Common myeloid progenitor, CD34-positive (primary cell): ENCODE measurements at places on chromosomes 13 and 19.

GRCh38 chr13:50162567-50162966 lies 147.3 kb downstream of the KCNRG start:
- H3K36me3 ChIP-seq: no peaks in the 10 kb centered on the region
- no peaks in the 10 kb centered on the region for H3K27me3 ChIP-seq
- H3K27ac ChIP-seq: no peak overlapping the region
- DNase-seq: no peak

- DNase-seq: no peak
- H3K27ac ChIP-seq: no peak overlapping the region
- H3K4me1 ChIP-seq: peaks cover 11% of the 10 kb centered on the region
- H3K27me3 ChIP-seq: peaks cover 28% of the 10 kb centered on the region
- no peak overlapping the region for H3K4me3 ChIP-seq
Measured at GRCh38 chr13:99661791-99662190, 160.5 kb downstream of the TM9SF2 start.

DNA sequence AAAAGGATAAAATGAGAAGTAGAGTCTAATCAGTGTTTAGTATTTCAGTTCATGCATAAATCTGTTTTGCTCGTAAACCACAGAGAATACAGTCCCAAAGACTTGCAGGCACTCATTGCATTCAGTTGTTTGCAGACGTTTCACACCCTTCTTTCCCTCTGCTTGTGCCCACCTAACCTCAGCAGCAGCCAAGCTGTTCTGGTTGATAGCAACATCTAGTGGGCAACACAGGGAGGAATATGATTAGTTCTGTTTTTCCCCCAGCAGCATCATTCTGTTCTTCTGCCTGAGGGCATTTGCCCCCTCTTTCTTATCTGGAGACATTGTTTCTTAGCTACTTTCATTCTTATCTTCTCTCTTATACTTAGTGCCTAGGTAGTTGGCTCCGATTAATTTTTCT lies 135.6 kb downstream of the PAN3 start:
- H3K27ac ChIP-seq: no peak overlapping the region
- no peak overlapping the region for H3K4me3 ChIP-seq
- H3K36me3 ChIP-seq: peaks cover 26% of the 10 kb centered on the region
- peaks cover 40% of the 10 kb centered on the region for H3K4me1 ChIP-seq
- no peaks in the 10 kb centered on the region for H3K27me3 ChIP-seq

- DNase-seq: no peak
- H3K4me3 ChIP-seq: no peak overlapping the region
- H3K27ac ChIP-seq: no peak overlapping the region
- H3K27me3 ChIP-seq: no peaks in the 10 kb centered on the region
Measured at GRCh38 chr13:36357692-36358091, 11.5 kb upstream of the SPART start.

- no peaks in the 10 kb centered on the region for H3K27me3 ChIP-seq
- peaks cover 5% of the 10 kb centered on the region for H3K36me3 ChIP-seq
- no peak for DNase-seq
- no peak overlapping the region for H3K27ac ChIP-seq
- no peak overlapping the region for H3K4me3 ChIP-seq
Measured at GRCh38 chr19:33462112-33462791, 59.3 kb downstream of the PEPD start.

- H3K36me3 ChIP-seq: no peaks in the 10 kb centered on the region
- no peak overlapping the region for H3K4me3 ChIP-seq
- peak; percentile 91 for DNase-seq
- H3K27ac ChIP-seq: no peak overlapping the region
- H3K4me1 ChIP-seq: peaks cover 7% of the 10 kb centered on the region
- no peaks in the 10 kb centered on the region for H3K27me3 ChIP-seq
Measured at GRCh38 chr19:35204799-35205732, 23.5 kb downstream of the FAM187B start.

- H3K4me3 ChIP-seq: no peak overlapping the region
- no peaks in the 10 kb centered on the region for H3K4me1 ChIP-seq
Measured at GRCh38 chr13:25179832-25180774, 8.0 kb upstream of the AMER2 start.

- H3K27ac ChIP-seq: no peak overlapping the region
- DNase-seq: no peak
- peaks cover 16% of the 10 kb centered on the region for H3K36me3 ChIP-seq
- peaks cover 3% of the 10 kb centered on the region for H3K4me1 ChIP-seq
- no peak overlapping the region for H3K4me3 ChIP-seq
Measured at GRCh38 chr13:45205124-45205523, 4.3 kb upstream of the KCTD4 start.

GRCh38 chr13:39767791-39768517 lies 112.5 kb downstream of the COG6 start:
- no peak overlapping the region for H3K27ac ChIP-seq
- no peak overlapping the region for H3K4me3 ChIP-seq
- H3K36me3 ChIP-seq: no peaks in the 10 kb centered on the region

- H3K27me3 ChIP-seq: no peaks in the 10 kb centered on the region
- no peak overlapping the region for H3K27ac ChIP-seq
- no peak overlapping the region for H3K4me3 ChIP-seq
- H3K4me1 ChIP-seq: no peaks in the 10 kb centered on the region
Measured at GRCh38 chr13:44895264-44895952, 93.9 kb downstream of the NUFIP1 start.

DNA sequence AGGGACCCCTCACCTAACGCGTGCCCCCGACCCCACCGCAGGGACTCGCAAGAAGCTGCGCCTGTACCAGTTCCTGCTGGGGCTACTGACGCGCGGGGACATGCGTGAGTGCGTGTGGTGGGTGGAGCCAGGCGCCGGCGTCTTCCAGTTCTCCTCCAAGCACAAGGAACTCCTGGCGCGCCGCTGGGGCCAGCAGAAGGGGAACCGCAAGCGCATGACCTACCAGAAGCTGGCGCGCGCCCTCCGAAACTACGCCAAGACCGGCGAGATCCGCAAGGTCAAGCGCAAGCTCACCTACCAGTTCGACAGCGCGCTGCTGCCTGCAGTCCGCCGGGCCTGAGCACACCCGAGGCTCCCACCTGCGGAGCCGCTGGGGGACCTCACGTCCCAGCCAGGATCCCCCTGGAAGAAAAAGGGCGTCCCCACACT lies 4.7 kb upstream of the MYBPC2 start:
- peak overlapping the region; percentile 32 for H3K4me3 ChIP-seq
- H3K27ac ChIP-seq: no peak overlapping the region
- peak; percentile 89 for DNase-seq
- no peaks in the 10 kb centered on the region for H3K27me3 ChIP-seq
- H3K4me1 ChIP-seq: peaks cover 35% of the 10 kb centered on the region
- no peaks in the 10 kb centered on the region for H3K36me3 ChIP-seq

GRCh38 chr19:7977723-7978040 lies 27.8 kb downstream of the ELAVL1 start:
- peaks cover 85% of the 10 kb centered on the region for H3K36me3 ChIP-seq
- no peak for DNase-seq
- no peaks in the 10 kb centered on the region for H3K27me3 ChIP-seq
- H3K4me3 ChIP-seq: no peak overlapping the region

- DNase-seq: no peak
- H3K36me3 ChIP-seq: no peaks in the 10 kb centered on the region
- H3K27me3 ChIP-seq: no peaks in the 10 kb centered on the region
- H3K4me1 ChIP-seq: peaks cover 24% of the 10 kb centered on the region
- H3K4me3 ChIP-seq: no peak overlapping the region
Measured at GRCh38 chr13:77310161-77310560, 16.7 kb downstream of the MYCBP2 start.

GRCh38 chr13:113086031-113086750 lies 19.4 kb upstream of the F7 start:
- H3K27ac ChIP-seq: no peak overlapping the region
- H3K4me1 ChIP-seq: no peaks in the 10 kb centered on the region
- no peak overlapping the region for H3K4me3 ChIP-seq
- no peaks in the 10 kb centered on the region for H3K27me3 ChIP-seq
- no peak for DNase-seq

DNA sequence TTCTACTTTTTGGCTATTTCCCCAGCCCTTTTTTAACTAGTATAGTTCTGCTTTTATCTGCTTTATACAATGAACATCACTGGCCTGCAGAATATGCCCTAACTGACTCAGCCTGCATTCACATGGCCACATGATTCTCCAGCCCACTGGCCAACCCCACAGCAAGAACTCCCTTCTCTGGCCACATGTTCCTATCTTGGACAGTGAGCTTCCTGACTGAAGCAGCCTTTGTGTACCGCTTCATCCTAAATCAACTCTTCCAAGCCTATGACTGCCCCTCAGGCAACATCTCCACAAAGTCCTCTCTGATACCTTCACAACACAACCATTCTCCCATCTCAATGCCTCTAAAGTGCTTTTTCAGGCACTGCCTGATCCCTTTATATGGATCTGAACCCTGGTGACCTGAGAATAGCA lies 214.1 kb downstream of the COL4A1 start:
- no peaks in the 10 kb centered on the region for H3K36me3 ChIP-seq
- no peaks in the 10 kb centered on the region for H3K4me1 ChIP-seq
- no peak overlapping the region for H3K4me3 ChIP-seq
- no peak for DNase-seq

- no peak for DNase-seq
- no peaks in the 10 kb centered on the region for H3K4me1 ChIP-seq
- H3K36me3 ChIP-seq: no peaks in the 10 kb centered on the region
- H3K4me3 ChIP-seq: no peak overlapping the region
- H3K27me3 ChIP-seq: peaks cover 7% of the 10 kb centered on the region
Measured at GRCh38 chr13:29422015-29422414, 173.5 kb downstream of the SLC7A1 start.

- H3K27ac ChIP-seq: peak overlapping the region; percentile 100
- peak overlapping the region; percentile 95 for H3K4me3 ChIP-seq
- H3K4me1 ChIP-seq: no peaks in the 10 kb centered on the region
- H3K36me3 ChIP-seq: peaks cover 12% of the 10 kb centered on the region
Measured at GRCh38 chr19:46603195-46603637, 2.1 kb downstream of the CALM3 start.

- H3K4me3 ChIP-seq: no peak overlapping the region
- no peaks in the 10 kb centered on the region for H3K4me1 ChIP-seq
- H3K27me3 ChIP-seq: no peaks in the 10 kb centered on the region
- no peaks in the 10 kb centered on the region for H3K36me3 ChIP-seq
- no peak for DNase-seq
Measured at GRCh38 chr13:52043675-52044074, 19.2 kb downstream of the UTP14C start.

DNA sequence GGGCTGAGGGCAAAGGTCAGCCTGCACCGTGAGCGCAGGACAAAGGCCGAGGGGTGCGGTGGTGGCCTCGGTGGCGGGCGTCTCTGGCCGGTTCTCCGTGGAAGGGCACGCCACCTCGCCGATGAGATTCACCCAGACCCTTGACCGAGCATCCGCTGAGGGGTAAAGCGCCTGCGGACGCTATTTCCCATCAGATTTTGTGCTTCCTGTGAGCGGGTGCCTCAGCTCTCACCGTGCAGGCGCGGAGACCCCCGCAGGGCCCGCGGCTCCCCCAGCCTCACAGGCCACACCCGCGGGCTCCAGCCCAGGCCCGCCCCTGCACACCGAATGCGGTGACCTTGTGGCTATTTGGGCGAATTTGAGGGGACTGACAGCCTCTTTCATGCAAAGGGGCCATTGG lies 348.0 kb downstream of the TEX29 start:
- H3K36me3 ChIP-seq: no peaks in the 10 kb centered on the region
- no peak overlapping the region for H3K27ac ChIP-seq
- no peaks in the 10 kb centered on the region for H3K27me3 ChIP-seq
- H3K4me3 ChIP-seq: no peak overlapping the region
- H3K4me1 ChIP-seq: no peaks in the 10 kb centered on the region
- DNase-seq: no peak

DNA sequence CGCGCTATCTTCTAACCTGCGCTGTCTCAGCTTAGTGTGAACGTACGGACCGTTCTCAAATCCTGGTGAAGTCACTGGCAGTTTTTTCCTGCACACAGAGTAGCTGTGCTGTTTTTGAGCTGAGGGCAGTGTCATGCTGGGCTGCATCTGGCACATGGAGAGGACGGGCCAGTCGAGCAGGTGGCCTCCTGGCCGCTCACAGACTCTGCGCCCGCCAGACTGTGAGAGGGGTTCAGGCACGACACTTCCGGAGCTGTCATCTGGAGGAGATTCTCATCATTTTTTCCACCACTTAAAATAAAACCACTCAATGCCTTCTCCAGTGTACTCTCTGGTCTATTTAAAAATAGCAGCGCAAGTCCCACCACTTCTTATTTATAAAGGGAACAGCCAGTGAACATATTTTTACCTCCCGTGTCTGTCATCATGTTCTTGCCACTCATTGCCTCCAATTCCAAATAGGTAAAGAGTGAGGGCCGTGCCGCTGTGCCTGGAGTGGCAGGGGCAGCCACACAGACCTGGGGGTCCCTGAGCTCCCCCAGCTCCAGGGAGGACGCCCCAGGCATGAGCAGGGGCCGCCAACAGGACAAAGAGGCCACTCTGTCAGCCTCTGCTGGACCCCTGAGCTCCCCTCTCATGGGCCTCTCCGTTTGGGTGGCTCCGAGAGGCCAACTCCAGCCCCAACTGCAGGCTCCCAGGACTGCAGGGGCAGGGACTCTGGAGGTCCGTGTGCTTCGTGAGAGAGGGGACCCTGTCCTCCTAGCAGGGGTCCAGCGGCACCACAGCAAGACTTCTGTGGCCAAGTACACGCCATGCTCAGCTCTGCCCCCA lies 36.9 kb upstream of the GRTP1 start:
- no peaks in the 10 kb centered on the region for H3K4me1 ChIP-seq
- no peaks in the 10 kb centered on the region for H3K36me3 ChIP-seq
- H3K4me3 ChIP-seq: no peak overlapping the region
- no peak for DNase-seq

DNA sequence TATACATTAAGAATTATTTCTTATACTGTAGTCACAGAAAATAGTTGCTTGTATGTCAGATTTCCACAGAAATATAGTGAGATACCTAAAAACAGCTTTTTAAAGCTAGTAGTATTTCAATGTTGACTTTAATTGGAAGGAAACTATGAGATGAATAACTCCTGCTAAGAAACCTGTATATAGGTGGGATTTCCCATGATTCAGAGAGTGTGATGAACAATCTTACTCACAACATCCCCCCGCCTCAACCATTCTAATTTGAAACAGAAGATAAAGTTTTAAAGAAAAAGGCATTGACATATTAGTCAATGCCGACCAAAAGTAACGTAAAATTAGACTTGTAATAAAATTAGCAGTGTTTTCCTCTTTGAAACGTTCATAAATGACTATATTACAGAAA lies 1.4 kb upstream of the MIR17HG start:
- H3K27ac ChIP-seq: no peak overlapping the region
- H3K36me3 ChIP-seq: peaks cover 18% of the 10 kb centered on the region
- no peak for DNase-seq
- H3K4me3 ChIP-seq: no peak overlapping the region

GRCh38 chr19:342801-343421 lies 1.7 kb downstream of the MIER2 start:
- peak overlapping the region; percentile 75 for H3K4me3 ChIP-seq
- H3K27ac ChIP-seq: peak overlapping the region; percentile 64
- peaks cover 36% of the 10 kb centered on the region for H3K4me1 ChIP-seq
- peaks cover 10% of the 10 kb centered on the region for H3K27me3 ChIP-seq

GRCh38 chr13:43270130-43270830 lies 246.9 kb downstream of the DNAJC15 start:
- no peaks in the 10 kb centered on the region for H3K36me3 ChIP-seq
- no peaks in the 10 kb centered on the region for H3K27me3 ChIP-seq
- H3K27ac ChIP-seq: no peak overlapping the region
- no peaks in the 10 kb centered on the region for H3K4me1 ChIP-seq
- H3K4me3 ChIP-seq: no peak overlapping the region

GRCh38 chr19:46155237-46155636 lies 7.2 kb downstream of the IGFL2 start:
- no peaks in the 10 kb centered on the region for H3K4me1 ChIP-seq
- H3K36me3 ChIP-seq: no peaks in the 10 kb centered on the region
- H3K27me3 ChIP-seq: peaks cover 13% of the 10 kb centered on the region
- no peak overlapping the region for H3K4me3 ChIP-seq
- DNase-seq: no peak

GRCh38 chr19:2834294-2834871 lies 6.9 kb upstream of the ZNF555 start:
- H3K27me3 ChIP-seq: no peaks in the 10 kb centered on the region
- DNase-seq: no peak
- no peak overlapping the region for H3K27ac ChIP-seq
- peaks cover 37% of the 10 kb centered on the region for H3K36me3 ChIP-seq
